ENCODE measurements at places on chromosomes 4 and X.

DNA sequence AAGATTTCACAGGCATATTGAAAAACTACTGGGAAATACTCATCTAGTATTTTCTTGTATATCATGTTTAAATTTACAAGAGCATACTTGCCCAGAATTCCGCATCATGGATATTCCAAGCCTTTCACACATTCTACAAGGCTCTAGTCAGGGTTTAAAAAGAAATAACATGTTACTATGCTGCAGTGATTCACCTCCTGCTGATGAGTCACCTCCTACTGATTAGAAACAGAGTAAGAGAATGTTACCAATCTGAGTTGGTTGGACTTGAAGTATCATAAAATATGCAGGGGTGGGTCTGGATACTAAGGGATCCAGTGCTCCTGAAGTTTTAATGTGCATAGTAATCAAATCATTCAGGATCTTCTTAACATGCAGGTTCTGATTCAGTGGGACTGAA, 192.0 kb upstream of the ANK2 start:
- no peak for DNase-seq

GRCh38 chrX:154398668-154399526, 720 bp downstream of the RPL10 start:
- DNase-seq = peak; percentile 91

DNA sequence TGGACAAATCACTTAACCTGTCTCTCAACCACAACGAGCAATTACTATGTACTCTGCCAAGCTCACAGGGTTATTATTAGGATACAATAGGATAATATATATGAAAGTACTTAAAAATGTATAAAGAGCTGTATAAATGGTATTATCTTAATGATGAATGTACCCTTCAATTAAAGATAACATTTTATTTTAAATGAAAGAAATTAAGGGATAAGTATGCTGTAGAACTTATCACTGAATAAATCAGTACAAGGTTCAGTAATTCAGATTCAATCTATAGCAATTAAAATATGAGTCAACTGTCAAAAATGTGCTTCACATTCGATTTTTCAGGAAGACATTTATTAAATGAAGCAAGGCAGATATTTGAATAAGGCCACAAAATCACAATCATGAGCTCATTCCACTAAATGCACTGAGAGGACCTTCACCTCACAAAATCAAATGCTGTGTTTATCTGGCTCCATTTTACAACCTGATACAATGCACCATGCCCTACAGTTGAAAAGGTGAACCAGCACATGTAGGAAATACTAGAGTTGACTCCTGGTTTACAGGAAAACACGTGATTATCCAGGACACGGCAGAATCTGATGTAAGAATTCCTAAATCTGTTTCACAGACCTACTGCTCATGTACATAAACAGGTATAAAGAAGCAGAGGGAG, 4.4 kb downstream of the LRCH2 start:
- no peak for DNase-seq

- DNase-seq = no peak
These were observed 130.8 kb upstream of the SFRP2 start for GRCh38 chr4:153919667-153920066.

DNA sequence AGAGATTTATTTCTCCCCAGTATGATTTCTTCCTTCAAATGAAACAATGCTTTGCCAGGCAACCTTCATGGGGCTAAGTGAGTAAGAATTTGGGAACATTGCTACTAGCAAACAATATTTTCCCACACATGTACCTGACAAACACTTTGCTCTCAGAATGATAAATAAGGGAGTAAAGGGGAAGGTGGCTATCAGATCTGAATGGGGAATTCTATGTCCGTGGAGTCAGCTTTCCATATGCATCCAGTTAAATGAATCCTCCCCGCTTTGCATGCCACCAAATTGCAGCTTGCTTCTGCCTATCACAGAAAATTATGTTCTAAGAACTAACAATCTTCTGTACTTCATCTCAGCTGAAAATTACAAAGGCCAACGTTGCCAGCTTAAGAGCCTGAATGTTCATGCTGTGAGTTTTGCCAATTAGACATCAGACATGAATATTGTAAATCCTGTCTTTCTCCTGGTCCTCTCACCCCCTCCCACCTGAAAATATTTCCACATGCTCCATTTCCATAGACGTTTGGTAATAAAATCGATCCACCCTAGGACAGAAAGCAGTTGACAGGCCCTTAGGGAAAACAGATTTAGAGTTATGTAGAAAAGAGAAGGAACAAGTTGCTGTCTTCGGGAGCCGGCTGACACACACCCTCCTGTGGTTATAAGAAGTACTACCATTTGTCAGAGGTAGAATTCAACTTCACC, 6.3 kb downstream of the MEPE start:
- DNase-seq = no peak

GRCh38 chrX:143304518-143304917, 212.8 kb downstream of the SPANXN3 start:
- no peak for DNase-seq

DNA sequence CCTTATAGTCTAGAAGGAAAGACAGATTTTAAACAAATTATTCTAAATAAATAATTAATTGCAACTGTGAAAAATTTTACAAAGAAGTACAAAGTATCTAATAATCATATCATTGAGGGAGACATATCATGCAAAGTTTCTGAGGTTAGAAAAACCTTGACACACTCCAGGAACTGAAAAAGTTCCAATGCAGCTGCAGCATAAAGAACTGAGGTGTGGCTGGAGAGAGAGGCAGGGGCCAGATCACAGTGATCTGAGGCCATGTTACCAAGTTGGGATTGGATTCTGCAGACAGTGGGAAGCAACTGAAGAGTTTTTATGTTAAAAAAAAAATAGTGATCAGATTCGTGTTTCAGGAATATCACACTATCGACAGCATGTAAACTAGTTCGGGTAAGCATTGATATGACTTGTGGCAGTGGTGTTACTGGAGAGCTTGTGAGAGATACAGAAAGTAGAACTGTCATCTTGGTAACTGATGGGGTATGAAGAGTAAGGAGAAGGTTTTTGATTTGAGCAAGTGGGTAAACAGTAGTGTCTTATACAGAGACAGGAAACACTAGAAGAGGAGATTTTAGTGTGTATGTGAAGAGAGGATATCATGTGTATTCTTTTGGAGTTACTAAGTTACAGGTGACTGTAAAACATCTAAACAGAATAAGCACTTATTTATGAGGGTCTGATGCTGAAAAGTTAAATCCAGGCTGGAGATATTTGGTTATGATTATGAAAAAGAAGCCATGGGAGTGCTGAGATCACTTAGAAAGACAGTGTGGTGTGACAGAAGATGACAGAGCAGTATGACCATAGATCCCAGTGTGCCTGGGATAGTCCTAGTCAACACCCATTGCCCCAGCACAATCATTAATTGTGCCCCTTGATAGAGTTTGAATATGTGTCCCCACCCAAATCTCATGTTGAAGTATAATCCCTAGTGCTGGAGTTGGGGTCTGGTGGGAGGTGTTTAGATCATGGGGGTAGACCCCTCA, 15.6 kb upstream of the SPRY1 start:
- no peak for DNase-seq

GRCh38 chr4:151304755-151305154, 20.6 kb downstream of the SH3D19 start:
- DNase-seq = no peak

GRCh38 chr4:110982486-110982885, 359.6 kb upstream of the PITX2 start:
- no peak for DNase-seq

GRCh38 chr4:152850377-152850776, 70.6 kb downstream of the ARFIP1 start:
- peak; percentile 50 for DNase-seq

- peak; percentile 73 for DNase-seq
These were observed 13.4 kb downstream of the ARHGEF6 start for GRCh38 chrX:136767104-136767941.

DNA sequence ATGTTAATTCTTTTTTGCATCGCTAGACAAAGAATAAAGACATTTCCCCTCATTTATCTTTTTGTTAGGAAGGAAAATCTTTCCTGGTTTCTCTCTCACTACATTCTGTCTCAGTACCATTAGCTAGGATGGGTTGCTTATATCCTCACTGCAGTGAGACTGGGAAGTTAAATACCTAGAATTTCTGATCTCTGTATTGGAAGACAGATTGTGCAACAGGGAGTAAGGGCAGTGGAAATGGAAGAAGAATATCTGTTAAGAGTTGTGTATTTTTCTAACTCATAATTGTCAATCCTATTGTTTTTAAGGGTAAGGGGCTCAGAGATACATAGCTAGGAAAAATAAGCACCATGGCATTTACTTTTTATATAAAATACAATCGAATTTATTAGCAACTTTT, 19.6 kb downstream of the PTPN13 start:
- DNase-seq = no peak

DNA sequence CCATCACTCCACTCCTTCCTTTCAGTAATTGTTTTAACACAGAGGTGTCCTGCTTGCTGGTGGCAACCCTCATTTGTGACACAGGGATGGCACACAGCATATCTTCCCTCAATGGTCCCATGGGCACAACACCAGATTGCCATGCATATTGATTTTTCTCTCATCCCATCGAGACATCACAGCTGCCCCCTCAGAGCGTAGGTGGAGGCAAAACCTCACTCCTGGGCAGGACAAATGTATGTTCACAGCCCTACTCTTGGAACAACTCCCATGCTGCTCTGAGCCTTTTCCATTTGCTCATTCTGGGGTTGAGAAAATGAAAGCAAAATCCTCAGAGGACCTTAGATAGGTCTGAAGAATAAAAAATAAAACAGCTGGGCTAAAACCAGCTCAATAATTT, 172.2 kb downstream of the GABRB1 start:
- DNase-seq = no peak

DNA sequence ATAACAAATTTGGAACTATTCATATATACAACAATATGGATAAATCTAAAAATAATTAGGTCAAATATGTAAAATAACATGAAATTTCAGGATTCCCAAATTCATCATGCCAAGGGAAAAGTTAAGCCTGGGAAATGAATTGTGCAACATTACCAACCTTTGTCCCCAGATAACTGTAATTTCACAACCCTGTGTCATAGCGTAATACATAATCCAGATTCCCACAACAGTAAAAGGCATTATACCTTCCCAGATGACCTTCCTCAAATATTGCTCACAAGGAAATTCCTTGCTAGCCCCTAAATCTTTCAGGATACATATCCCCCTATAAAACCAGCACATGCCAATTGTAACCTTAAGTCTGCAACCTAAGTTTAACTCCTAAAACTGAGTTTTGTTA, 32.9 kb upstream of the RAB40A start:
- no peak for DNase-seq

- DNase-seq = no peak
These were observed 2.9 kb downstream of the ARHGAP4 start for GRCh38 chrX:153922932-153923857.

DNA sequence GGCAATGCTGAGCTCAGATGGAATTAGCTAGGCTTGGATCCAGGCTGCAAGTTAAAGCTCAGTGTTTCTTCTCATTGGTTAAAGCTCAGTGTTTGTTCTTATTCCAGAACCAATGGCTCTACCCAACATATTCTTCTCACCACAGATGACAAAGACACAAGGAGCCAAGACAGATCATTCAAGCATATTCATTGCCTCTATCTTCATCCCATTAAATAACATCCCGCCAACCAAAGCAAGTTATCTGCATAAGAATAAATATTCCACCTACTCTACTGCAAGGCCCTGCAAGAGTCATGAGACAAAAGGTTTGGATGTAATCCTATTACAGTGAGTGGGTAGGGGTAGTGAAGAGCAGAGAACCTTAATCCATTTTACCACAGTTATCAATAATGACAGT, 766.5 kb downstream of the C4orf33 start:
- no peak for DNase-seq

DNA sequence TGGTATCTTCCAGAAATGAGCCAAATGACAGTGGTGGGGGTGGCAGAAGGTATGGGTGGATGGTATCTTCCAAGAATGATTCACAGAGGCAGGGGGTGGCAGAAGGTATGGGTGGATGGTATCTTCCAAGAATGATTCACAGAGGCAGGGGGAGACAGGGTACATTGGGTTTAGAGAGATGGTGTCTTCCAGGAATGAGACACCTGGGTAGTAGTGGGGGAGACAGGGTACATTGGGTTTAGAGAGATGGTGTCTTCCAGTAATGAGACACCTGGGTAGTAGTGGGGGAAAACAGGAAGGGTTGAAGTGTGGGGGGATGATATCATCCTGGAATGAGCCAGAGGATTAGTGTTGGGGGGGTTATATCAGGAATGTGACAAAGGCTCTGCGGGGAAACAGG, 62.0 kb downstream of the MAOA start:
- DNase-seq = no peak

DNA sequence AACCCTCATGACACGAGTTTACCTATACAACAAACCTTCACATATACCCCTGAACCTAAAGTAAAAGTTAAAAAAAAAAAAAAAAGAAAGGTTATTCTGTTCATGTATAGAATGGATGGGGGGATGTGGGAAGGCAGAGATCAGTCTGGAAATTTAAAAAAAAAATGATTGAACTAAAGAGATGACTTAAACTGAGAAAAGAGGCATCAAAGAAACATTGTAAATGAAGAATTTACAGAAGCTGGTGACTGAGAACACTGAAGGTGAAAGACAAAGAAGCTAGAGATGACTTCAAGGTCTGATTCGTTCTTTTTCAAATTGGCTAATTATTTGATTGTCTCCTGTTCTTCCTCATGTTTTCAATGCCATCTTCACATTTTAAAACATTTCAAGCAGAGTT, 12.8 kb upstream of the ABCG2 start:
- DNase-seq = no peak

DNA sequence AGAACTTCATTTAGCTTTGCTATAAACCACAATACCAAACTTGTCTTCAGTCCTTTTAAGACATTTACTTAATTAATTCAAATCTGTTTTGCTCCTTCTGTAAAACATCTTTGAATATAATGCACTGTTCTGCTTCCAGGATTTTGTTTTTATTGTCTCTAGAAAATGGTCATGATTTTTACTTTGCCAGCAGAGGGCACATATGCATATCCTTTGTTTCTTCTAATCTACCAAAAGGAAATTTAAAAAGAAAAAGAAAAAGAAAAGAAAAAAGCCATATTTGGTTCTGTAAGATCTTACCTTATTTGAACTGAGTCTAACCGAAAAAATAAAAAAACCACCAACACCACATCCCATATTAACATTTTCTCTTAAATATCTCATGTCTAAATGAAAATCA, 101.9 kb upstream of the CCSER1 start:
- no peak for DNase-seq

- no peak for DNase-seq
These were observed 55.4 kb downstream of the C4orf51 start for GRCh38 chr4:145735347-145735675.

DNA sequence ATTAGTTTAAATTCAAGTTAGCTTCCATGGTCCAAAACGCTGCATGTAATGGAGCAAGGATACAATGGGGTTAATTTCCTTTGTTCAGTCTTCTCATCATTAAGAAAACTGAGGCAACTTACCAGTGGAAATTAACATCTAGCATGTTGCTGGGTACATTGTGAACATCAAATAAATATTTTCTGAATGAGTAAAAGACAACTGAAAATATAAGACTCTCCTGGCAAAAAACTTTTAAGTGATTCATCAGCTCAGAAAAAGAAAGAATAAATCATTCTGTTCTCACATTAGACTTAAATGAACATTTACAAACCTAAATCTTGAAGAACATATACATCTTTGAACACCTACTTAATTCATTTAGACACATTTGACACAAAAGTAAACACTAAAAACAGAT, 138.4 kb upstream of the ETNPPL start:
- no peak for DNase-seq

All from activated CD8-positive, alpha-beta memory T cell treated with anti-CD3 and anti-CD28 coated beads, Interleukin-2, amount 10 ng/mL, durations not matched to agents 7 days and 5 days (primary cell).